NB4 (cell line): ENCODE measurements at places on chromosomes 12 and 14.
A peak's percentile ranks its signal among the peaks of the same experiment; 100 is the strongest.

- DNase-seq, result peak; percentile 39
These were observed 8.0 kb downstream of the IL23A start for GRCh38 chr12:56346675-56347074.

DNA sequence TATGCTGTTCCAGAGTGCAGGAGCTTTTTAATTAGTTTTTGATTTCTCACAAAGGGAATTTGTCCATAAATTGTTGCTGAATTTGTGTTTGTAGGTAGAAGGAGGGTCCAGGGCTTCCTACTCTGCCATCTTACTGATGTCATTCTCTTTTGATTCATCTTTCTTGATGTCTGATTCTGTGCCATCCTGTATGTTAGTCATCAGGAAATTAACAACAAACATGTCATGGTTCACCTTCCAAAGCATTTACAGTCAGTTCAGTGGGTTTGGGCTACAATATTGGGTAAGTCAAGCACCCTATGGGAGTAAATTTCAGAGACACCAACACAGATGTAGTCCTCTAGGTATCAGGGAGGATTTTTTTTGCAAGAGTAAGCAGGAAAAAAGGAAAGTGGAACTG lies 135.2 kb upstream of the SLC38A2 start:
- DNase-seq, result no peak

GRCh38 chr14:24659916-24660570 lies 26.1 kb upstream of the GZMB start:
- DNase-seq, result peak; percentile 91

DNA sequence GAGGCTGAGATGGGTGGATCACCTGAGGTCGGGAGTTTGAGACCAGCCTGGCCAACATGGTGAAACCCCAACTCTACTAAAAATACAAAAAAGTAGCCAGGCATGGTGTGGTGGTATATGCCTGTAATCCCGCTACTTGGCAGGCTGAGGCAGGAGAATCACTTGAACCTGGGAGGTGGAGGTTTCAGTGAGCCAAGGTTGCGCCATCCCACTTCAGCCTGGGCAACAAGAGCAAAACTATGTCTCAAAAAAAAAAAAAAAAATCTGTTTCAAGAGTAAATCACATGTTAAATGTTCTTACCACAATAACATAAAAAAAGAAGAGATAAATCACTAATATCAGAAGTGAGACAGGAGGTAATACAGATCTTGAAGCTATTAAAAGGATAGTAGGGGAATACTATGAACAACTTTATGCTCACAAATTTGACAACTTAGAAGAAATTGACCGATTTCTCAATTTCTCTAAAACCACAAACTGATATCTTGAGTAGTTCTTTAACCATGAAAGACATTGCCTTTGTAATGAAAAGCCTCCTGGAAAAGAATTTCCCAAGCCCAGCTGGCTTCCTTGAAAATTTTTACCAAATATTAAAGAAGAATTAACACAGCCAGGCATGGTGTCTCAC lies 37.7 kb downstream of the TAOK3 start:
- peak; percentile 86 for DNase-seq

GRCh38 chr12:112307317-112308011 lies 74.8 kb downstream of the HECTD4 start:
- no peak for DNase-seq

DNA sequence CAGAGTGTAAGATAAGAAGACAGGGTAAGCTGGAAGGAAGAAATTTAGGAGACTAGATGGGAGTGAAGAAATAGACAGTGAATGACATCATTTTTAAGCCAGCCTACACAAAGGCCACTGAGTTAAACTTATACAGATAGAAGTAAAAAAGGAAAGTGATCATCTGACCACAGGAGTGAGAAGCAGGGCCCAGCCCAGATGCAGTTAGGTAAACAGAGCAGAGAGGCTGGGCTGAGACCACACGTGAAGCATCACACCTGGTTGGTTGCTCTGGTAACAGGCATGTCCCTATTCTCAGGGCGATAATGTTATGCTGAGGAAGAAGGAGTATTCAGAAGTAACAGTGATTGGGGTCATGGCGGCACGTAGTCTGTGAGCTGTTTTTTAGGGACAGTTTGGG lies 1079.4 kb downstream of the AACS start:
- no peak for DNase-seq

GRCh38 chr12:118377021-118377883 lies 897 bp downstream of the SUDS3 start:
- DNase-seq, result peak; percentile 43

DNA sequence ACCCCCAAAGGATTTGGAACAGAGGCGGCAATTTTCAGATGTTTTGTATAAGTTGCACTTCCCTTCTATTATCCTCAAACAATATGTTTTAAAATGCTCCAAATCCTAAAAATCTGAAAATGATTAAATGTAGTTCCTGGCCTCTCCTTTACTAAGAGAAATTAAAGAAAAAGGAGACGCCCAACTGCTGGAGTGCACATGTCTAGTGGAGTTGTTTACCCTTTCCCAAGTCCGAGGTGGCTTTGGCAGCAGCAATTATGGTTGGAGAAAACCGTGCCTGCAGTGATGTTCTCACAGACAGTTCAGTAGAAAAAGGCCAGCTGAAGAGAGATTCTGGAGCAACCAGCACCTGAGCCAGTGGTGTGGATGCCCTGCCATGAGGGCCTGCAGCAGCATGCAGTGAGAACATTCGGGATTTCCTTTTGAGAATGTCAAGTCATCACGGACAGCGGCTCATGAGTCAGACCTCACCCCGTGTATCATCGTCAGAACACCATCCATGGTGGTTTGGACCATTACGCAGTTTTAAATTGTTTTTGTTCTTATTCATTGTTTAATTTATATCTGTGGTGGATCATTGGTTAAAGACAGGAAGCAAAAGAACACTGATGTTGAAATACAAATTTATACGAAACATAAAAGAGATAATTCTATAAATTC lies 179.0 kb upstream of the KRR1 start:
- no peak for DNase-seq

DNA sequence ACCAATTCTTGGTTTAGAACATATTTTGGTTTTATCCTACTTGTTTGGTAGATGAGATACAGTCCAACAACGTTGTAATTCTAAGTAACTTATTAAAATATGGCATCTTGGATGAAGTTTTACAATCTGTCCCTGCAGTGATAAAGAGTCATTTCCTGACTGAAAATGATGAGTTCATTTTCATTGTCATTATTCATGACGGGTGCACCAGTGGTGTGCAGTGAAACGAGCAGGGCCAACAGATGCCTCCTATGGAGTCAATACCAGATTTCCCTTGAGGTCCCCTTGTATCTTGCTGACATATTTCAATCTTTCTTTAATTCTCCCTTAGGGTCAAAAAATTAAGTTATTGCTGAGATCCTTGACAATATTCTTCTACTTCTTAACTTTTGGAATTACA lies 438.5 kb downstream of the LRIG3 start:
- DNase-seq, result no peak

GRCh38 chr14:101476258-101476915 lies 84.9 kb upstream of the DIO3 start:
- no peak for DNase-seq

GRCh38 chr12:106308611-106309010 lies 6.1 kb downstream of the TCP11L2 start:
- no peak for DNase-seq

- DNase-seq, result no peak
These were observed 30.9 kb upstream of the WDR89 start for GRCh38 chr14:63672417-63673180.

DNA sequence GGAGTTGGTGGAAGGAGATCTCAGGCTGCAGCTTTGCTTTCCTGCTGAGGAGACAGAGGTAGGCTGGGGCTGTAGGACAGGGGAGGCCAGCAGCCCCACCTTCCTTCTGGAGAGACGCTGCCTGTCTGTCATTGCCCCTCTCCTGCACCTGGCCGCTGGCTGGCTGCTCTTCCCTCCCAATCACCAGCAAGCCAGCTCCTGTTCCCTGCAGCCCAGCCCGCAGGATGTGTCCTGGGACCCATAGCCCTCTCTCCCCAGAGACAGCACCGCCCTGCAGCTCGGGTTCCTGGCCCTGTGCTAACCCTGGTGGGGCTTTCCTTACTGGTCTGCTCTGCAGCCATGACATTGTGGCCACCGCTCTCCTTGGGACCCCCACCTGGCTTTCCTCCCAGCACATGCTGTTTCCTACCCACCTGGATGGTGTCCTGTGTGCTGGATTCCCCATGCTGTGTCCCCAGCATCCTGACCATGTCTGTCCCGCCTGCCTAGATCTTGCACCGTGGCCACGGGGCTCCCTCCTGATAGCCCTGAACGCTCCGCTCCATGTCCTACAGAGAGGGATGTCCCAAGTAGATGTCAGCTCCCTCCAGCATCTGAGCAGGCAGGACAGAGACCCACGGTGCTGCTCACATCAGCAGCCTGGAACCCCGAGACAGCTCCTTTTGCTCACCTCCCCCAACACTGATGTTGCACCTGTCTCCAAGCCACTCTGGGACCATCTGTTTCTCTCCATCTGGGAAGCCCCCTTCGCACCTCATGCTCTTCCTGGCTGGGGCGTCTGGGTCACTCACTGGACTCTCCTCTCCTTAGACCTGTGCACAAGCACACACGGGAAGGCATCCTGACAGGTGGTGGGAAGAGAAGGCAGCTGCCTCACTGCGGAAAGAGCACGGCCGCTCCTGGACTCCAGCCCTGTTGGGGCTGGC lies 1.1 kb upstream of the MTA1 start:
- DNase-seq, result no peak
